ENCODE measurements at places on chromosomes 13 and 19. TPM values are rescaled to one million over a fixed set of nuclear protein-coding genes. Genes with fewer than 3 reads are reported as not detected.

Gene KCNN1
- 0.38 TPM for total RNA-seq

Gene IGFL3
- not detected for total RNA-seq

- no peak for DNase-seq
Observed at GRCh38 chr19:57620673-57621348, 6.8 kb downstream of the ZNF134 start.

DNA sequence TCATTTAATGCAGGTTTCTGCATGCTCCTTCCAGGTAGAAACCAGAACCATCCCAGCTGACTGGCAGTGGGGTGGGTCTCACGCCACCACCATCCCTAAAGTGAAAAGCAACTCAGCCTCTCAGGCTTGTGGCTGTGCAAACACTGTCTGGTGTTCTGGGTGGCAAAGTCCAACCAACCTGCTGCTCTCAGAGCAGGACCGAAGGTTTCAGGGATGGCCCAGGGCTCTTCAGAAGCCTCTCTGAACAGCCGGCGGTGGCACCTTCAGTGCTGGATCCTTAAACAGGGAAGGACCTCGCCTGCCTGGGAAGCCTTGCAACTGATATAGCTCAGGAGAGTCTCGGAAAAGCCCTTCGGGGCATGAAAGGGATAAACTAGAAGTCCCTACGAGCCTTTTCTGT lies 100.8 kb downstream of the COL4A1 start:
- DNase-seq = no peak

DNA sequence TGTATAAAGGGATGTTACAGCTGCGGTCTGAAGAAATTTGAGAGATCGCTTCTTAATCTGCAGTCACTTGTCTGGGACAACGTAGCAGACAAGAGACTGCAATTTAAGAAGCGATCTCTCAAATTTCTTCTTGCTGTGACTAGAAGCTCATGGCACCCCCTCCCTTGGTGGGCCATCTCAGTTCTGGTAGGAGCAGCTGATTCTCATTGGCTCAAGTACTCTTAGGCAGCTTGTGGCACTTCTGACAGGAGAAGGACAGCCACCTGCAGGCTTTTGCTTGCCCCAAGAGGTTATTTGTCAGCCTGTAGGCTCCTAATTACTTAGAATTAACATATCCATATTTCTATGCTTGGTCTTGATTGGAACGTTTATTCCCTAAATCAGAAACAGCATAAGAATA lies 503.0 kb downstream of the DCT start:
- DNase-seq = no peak
